ENCODE measurements at places on chromosomes 1 and 21.

DNA sequence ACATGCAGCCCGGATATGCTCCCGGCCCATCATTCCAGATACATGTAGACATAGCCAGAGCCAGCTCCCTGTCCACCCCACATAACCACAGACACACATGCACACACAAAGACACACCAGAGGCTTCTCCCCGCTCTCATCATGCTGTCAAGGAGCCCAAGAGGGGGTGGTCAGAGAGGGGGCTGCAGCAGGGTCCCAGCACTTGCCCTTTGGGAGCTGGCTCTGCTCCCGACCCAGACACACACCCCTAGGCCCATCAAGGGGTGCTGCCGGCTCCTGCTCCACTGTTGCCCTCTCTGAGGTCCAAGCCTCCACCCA is 2.6 kb downstream of the PTAFR start:
- DNase-seq: peak; percentile 73

DNA sequence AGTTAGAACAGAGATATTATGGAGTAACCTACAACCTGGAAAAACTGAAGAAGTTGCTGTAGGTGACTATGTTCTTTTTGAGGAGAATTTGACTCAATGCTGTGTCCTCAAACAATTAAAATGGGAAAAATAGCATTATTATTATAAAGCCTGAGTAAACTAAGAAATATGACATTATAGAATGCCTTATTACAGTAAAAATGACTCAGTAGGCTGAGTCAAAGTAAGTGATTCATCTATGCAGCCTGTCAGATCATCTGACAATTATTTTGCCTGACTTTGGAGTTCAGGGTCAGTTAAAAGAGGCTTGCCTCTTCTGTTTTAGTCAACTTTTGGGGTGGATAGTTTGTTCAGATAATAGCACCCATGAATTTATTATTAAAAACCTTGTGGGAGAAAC is 150.8 kb upstream of the PTGFR start:
- peak; percentile 24 for DNase-seq

DNA sequence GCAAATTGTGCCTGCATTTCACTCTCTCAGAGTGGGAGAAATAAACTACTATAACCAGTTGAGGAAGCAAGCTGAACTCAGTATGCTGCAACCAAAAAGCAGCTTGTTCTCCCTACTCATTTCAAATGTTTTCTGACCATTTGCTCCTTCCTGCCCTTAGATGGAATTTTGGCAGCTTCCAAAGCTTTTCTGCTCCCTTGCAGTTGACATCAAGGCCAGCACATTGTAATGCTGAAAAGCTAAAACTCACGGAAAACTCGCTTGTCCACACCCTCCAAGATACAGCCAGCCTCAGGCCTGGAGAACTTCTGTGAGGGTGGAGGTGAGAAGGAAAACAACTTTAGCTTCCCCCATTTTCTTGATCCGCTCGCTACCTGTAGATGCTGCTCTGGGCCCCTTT is 5.0 kb upstream of the CHML start:
- DNase-seq: no peak

- DNase-seq: no peak
These were observed 40.8 kb upstream of the COL6A1 start for GRCh38 chr21:45940621-45941337.

GRCh38 chr1:170030212-170030611 is 44.3 kb downstream of the KIFAP3 start:
- no peak for DNase-seq

- no peak for DNase-seq
These were observed 1.7 kb downstream of the ZC3H12A start for GRCh38 chr1:37476087-37476452.

DNA sequence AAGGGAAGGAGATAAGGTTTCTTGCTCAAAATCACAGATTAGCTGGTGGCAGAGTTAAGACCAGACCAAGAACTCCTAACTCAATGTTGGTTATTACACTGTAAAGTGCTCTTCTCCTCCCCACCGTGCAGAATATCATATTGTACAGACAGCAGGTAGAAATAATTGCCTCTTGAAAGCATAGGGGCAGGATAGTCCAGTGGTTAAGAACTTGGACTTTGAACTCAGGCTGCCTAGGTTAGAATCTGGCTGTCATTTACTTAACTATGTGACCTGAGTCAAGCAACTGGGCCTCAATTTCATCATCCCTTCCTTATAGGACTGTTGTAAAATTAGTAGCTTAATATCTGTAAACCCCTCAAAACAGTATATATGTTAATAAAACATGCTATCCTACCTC is 114.9 kb upstream of the HIVEP3 start:
- no peak for DNase-seq

GRCh38 chr1:6599141-6599975 is 3.3 kb downstream of the KLHL21 start:
- DNase-seq: no peak

GRCh38 chr1:40316595-40317393 is at the start of gene COL9A2:
Gene COL9A2 (minus strand): TSS chr1:40317286. CDS start chr1:40317197, 89 bp downstream.
- no peak for DNase-seq
